ENCODE measurements at places on chromosomes 12 and 14.

- no peak for DNase-seq
These were observed 916 bp upstream of the PAWR start for GRCh38 chr12:79691511-79692248.

DNA sequence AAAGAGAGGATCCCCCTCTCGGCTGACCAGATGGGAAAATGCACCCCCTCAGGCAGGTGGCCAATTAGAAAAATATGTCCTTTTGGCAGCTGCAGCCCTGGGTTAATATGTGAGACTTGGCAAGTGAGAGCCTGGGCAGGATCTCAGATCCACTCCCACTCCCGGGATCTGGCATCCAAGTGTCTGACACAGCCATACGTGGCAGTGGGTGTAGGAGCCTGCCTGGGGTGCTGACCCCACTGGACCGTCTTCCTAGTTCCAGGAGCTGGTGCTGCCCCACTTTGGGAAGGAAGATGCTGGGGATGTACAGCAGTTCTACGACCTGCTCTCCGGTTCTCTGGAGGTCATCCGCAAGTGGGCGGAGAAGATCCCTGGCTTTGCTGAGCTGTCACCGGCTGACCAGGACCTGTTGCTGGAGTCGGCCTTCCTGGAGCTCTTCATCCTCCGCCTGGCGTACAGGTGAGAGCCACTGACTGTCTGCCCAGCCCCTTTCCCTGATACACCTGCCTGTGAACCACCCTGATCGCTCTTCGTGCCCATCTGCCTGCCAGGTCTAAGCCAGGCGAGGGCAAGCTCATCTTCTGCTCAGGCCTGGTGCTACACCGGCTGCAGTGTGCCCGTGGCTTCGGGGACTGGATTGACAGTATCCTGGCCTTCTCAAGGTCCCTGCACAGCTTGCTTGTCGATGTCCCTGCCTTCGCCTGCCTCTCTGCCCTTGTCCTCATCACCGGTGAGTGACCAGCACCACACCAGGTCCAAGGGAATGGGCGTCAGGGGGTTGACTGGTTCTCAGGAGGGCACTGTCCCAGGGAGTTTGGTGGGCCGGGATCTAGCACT, 5.8 kb downstream of the NR4A1 start:
- DNase-seq, result no peak

DNA sequence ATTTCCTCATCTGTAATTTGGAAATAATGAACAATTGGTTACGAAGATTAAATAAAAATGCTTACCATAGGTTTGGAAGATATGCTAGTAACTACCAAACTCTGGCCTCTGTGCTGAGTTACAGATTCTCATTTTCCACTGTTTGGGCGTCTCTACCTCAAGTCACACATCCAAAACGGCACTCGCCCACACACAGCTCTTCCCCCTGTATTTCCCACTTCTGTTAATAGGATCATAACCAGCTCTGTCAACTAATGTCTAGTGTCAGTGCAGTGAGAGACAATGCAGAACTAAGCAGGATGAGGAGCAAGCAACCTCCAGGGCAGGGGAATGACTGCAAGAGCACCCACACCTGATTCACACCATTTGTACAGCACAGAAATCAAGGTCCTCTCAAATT, 10.9 kb upstream of the SYCP3 start:
- no peak for DNase-seq

DNA sequence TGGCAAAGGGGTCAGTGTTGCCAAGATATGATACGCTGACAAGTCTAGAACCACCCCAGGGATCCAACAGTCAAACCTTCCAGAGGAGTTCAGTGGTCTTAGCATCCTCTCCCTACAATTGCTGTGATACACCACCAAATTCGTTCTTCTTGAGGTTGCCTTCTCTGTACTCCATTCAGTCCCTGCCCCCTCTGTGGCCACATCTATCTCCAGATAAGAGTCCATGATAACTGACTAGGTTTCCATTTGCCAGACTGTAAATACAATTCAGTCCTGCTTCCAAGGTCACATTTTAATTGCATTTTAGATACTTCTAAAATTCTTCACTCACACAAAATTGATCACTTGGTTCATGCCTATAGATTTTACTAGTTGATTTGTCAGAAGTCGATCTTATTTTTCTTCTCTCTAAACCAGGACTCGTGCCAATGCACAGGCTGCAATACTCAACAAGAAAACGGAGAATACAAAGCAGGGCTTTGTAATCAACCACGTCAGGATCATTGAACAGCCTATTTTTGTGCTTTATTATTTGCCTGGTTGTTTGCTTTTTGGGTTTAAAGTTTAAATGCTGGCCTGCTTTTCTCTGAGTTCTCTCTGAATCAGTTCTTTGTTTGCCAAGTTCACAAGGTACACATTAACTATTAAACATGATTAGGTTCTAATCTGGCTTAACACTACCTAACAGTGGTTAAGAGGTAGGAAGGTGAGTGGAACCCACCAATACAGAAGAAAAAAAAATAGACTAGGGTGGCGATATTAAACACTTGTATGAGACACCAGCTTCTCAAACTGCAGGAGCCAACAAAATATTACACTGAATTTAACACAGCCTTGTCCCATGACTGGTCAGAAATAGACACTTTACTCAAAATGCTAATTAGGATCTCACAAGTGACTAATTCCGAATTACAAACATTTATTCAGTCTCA, 5.3 kb upstream of the TSPAN8 start:
- DNase-seq, result no peak

DNA sequence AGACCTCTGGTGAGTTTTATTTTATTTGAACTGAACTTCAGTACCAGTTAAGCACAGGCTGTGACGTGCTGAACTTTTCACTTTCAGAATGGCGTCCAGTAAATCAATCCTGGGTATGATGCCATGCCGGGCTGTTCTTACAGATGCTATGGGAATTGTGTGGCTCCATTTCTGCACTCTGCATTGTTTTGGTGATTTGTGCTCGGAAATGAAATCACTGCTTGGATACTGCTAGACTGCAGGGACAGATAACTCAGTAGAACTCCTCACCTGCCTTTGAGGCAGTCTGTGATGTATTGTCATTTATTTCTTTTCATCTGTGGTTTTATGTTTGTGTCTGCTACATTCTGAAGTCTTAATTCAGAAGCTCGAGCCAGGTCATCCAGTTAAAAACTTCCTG, 172.7 kb downstream of the PTPN11 start:
- no peak for DNase-seq

- no peak for DNase-seq
These were observed 150.9 kb downstream of the TBX5 start for GRCh38 chr12:114254998-114255397.

DNA sequence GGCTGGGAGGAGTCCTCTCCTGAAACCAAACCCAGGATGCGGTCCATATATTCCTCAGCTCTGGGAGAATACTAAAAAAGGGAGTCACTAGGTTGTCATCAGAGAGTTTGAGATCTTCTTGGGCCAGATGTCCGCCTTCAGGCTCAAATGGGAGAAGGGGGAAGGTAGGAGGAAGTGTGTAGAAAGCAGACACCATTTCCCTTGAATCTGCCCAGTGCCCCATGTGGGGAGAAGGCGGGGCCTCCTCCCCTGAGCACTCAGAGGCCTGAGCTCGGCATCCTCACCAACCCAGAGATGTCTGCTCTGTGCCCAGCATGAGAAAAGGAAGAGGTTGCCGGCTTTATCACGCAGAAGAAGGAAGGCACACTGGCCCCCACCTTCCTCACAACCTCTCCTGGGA, 37.3 kb downstream of the LTBP2 start:
- no peak for DNase-seq

DNA sequence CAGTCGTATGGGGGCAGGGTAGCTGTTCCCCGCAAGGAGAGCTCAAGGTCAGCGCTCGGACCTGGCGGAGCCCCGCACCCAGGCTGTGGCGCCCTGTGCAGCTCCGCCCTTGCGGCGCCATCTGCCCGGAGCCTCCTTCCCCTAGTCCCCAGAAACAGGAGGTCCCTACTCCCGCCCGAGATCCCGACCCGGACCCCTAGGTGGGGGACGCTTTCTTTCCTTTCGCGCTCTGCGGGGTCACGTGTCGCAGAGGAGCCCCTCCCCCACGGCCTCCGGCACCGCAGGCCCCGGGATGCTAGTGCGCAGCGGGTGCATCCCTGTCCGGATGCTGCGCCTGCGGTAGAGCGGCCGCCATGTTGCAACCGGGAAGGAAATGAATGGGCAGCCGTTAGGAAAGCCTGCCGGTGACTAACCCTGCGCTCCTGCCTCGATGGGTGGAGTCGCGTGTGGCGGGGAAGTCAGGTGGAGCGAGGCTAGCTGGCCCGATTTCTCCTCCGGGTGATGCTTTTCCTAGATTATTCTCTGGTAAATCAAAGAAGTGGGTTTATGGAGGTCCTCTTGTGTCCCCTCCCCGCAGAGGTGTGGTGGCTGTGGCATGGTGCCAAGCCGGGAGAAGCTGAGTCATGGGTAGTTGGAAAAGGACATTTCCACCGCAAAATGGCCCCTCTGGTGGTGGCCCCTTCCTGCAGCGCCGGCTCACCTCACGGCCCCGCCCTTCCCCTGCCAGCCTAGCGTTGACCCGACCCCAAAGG, 804 bp downstream of the GAPDH start:
- no peak for DNase-seq

- DNase-seq, result no peak
These were observed at the start of gene SDR9C7 for GRCh38 chr12:56933826-56934625. Gene SDR9C7, minus strand, starts transcription at chr12:56934408. Its CDS starts 147 bp downstream, at chr12:56934261.

- no peak for DNase-seq
These were observed 225.0 kb downstream of the GXYLT1 start for GRCh38 chr12:41919526-41920261.

DNA sequence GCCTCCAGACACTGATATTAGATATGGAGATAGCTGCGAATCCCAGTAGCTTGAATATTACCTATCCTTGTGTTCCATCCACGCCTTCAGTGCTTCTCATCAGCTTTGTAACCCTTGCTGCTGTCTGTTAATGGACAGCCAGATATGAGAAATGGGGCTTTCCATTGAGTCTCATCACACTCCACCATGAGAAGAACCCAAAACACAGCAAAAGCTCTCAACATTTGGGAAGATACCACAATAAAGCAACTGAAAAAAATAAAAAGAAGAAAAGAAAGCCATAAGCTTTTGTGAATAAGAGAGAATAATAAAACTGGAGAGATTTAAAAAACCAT, 225.4 kb downstream of the GALC start:
- DNase-seq, result no peak

DNA sequence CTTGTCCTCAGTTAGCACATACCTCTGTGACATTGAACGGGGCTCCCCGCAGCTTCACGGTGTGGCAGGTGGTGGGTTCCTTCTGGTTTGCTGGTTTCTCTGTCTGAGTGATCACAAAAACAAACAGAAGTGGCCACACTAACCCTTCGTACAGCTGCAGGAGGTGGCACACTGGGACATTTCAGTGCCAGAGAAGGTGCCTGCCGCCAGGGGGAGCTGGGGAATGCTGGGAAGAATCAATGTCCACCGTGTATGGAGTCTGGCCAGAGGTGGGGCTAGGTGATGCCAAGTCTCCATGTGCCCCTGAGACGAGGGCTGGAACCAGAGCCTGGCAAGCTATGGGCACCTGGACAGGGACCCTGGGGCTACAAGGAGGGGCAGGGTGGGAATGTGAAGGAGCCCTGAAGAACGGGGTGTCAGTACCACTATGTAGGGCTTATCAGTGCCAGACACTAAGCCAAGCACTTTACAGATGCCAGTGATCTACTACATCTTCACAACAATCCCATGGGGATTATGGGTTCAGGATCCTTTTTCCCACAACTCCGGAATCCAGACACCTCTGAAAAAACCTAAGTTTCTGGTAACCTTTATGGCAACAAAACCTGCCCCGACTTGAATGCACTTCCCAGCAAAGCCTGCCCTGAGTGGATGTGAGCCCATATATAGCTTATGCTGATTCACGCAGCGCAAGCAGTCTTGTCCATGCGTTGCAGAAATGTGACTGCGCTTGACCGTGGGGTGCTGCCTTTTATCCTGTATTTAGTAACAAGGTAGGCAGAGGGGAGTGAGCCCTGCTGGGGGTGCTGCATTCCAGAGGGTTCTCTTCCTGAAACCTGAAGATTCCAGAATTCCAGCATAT, 10.8 kb downstream of the RBM19 start:
- DNase-seq, result no peak

GRCh38 chr14:32404784-32405573, 75.9 kb downstream of the AKAP6 start:
- DNase-seq, result no peak

DNA sequence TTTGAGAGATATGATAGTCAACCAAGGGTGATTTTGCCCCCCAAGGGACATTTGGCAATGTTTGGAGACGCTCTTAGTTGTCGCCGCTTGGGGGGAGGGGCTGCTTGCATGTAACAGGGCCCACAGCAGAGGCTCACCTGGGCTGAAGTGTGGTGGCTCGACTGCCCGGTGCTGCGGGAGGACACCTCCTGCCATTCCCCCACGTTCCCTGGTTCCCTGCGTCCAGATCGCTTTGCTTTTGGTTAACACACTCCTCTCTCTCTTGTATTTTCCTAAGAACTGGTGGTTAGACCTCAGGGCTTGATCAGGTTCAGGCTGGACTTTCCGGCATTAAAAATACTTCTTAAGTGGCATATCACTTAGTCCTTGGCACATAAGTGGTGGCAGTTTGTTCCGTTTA, 18.9 kb downstream of the PPP2R5C start:
- DNase-seq, result no peak

- DNase-seq, result peak; percentile 22
These were observed 615.1 kb downstream of the TMEM121 start for GRCh38 chr14:106141242-106142220.

DNA sequence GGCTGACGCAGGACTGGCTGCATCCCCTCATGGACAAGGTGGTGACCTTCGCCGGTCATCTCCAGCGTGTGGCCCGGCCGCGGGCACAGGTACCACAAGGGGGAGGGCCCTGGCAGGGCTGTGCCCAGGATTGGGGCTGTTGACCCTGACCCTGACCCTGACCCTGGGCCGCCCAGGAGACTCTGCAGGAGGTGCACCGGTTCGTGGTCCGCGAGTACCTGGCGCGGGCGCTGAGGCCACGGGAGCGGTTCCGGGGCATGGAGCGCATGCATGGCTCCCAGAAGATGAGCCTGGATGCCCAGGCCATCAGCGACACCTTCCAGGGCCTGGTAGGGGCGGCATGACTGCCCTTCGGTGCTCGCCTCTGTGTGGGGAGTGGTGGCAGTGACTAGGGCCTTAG, 12.9 kb downstream of the EXOC3L4 start:
- no peak for DNase-seq

- no peak for DNase-seq
These were observed 7.6 kb upstream of the MARK3 start for GRCh38 chr14:103377522-103378037.

DNA sequence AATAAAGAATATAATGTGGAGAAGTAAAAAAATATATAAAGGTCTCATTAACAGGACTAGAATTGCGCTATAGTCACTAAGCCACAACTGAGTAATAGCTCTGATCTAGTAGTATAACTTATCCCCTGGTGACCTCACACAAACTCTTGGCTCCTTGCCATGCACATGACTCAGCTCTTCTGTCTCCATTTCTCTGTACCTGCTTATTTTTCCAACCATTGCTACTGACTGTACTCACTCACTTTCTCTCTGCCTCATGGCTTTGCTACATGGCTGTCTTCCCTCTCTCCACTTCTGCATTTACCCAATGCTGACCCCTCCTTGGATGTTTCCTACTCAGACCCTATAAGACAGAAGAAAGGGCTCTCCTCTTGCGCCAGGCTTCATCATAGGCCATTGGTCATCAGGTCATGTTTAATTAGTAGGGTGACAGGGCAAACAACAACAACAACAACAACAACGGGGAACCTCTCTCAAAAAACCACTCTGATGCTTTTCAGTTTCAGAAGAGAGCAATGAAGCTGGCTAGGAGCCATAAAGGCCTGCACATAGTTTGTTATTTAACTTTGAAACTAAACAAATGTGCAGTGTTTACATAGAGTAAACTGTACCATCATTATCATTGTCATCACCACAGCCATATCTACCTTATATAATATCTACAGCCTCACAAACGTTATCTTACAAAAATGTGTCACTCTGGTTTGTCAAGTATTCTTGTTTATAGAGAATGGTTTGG, 25.6 kb upstream of the KRAS start:
- DNase-seq, result peak; percentile 21
